Ecto neural progenitor cell (in vitro differentiated cells): ENCODE measurements at places on chromosomes 2 and 18.

DNA sequence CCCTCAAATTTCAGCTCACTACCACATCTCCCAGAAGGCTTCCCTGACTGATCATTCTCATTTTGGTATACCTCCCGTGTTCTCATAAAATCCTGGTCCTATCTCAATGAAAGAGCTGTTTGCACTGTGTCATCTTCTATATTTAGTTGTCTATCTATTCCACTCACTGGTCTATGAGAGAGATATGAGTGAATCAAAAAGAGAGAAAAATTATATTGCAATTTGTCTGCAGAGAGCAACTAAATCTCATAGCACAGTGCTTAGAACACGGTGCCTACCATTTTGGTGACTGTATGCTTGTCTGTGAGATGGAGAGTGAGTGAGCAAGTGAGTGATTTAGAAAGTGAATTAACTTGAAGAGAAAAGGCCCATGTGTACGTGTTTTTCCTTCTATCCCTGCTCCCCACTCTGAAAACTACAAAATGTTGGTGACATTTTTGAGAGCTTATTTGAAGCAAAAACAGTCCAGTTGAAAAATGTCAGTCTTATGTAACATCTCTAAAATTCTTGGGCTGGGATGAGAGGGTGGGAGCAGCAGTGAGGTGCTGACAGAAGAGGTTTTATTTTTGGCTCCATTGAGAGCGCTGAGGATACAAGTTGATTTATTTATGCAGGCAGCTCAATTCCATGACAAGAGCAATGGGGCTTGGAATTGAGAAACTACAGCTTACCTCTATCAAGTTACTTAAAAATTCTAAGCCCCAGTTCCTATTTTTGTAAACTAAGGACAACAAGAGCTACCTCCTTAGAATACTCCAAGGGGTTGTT is 373.5 kb upstream of the CHST9 start:
- no peak for DNase-seq

GRCh38 chr2:44087714-44088092 is 81.0 kb upstream of the PPM1B start:
- no peak for DNase-seq

DNA sequence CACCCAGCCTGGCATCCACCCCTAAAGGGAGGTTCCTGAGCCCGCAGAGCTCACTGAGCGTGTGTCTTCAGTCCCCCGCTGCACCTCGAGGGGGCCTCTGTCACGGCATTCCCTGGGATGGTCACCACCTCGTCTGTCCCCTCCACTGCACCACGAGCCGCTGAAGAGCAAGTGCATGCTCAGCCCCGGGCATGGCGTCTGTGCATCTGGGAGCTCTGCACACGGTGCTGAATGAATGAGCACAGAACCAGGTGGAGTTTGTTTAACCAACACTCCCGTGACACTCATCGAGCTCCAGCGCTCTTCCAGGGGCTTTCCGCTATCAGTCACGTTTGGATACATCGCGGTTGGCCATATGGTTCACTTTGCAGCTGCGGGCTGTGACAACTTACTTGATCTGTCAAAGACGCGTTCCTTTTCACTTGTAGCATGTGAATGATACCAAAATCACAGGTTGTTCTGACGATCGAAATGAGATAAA is 9.2 kb downstream of the ALLC start:
- no peak for DNase-seq

DNA sequence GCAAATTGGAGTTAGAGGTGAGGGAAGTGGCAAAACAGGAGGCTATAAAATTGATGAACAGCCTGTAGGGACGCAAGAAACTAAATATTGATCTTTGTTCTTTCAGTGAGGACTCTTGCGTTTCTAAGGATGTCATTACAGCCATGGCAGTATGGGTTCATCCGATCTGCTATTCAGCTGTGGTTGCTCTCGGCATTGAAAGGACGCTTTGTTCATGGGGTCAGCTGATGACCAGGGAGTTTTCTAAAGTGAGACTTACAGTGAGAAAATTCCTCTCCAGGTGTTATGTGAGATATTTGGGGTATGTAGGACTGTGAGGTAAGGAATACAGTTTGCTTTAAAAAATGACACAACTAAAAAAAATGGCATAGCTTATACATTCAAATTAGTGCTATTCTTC is 52.7 kb upstream of the PELI1 start:
- no peak for DNase-seq

DNA sequence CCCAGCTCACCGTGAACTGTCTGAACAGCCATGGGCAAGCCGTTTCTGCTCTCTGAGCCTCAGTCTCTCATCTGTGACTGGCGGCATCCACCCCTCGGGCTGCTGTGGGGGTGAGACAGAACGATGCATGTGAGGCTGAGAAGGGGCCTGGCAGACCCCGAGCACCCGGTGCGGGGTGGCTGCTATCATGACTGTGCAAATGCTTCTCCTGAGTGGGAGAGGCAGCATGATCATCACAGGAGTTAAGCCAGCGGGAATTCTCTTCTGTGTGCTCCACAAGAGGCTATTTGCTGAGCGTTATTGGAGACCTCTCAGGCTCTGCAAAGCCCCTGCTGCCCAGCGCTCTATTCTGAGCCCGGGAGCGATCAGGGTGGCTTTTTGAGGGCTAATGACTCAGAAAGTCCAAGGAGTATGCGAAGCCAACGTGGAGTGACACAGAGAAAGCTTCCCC is 45.8 kb upstream of the ID2 start:
- DNase-seq, result no peak
